ENCODE measurements at places on chromosomes 2 and 18.

- no peak for DNase-seq
Observed at GRCh38 chr2:170816504-170817092, at the start of gene GAD1. GAD1 (plus strand) TSS chr2:170816887; CDS start chr2:170818592, 1,705 bp downstream.

DNA sequence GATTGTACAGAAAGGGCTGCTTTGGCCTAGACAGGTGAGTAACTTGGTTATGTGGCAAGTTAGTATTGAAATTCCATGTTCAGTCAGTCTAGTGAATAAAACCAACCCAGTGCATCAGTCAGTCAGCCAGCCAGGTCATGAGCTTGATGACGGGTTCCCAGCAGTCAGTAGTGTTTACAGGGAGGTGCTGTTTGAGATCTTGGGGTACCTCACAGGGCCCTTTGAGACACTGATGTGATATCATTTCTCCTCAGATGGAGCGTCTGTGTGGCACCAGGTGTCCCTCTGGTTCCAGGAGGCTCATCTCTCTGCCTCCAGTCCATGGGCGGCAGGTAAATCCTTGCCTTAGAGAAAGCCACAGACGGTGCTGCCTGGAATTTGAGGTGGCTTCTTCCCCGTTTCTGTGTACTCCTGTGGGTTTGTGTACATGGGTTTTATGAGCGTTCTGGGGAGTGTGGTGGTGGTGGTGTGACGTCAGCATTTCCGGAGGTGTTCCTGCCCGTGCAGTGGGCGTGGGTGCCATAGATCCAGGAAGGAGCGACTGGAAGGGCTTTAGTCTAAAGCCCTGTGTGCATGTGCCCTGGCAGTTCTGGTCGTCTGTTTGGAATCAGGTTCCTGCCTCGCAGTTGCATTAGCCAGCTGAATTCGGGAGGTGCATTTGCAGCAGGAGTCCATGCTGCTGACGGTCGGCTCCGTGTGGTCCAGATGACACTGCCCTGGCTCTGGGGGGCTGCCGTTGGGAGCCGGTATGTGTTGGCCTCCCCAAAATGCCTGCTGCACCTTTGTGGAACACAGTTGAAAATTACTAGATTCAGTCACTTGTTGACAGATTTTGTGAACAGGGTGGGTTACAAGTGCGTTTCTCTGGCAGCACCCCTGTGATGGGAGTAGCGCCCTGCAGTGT, 2.1 kb downstream of the CTDP1 start:
- no peak for DNase-seq

- DNase-seq, result no peak
Observed at GRCh38 chr18:5704847-5705246, 161.1 kb upstream of the EPB41L3 start.

- no peak for DNase-seq
Observed at GRCh38 chr2:4900861-4901770, 791.1 kb upstream of the SOX11 start.

DNA sequence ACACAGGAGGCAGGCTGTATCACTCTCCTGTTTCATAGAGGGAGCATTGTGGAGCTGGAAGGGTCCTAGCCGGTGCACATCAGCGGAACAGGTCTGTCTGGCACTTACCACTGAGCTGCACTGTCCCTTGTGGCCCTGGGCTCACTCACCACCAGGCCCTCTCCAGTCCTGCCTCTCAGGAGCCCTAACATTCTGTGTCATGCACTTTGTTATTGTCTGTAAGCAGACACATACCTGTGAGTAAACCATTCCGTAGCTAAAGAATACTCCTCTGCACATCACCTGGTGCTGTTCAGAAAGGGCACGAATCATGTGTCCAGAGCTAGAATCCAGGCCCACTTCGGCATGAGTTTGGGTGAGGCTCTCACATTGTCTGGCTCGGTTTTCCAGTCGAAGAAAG, 93.6 kb downstream of the CRIM1 start:
- no peak for DNase-seq

- no peak for DNase-seq
Observed at GRCh38 chr2:221064880-221065279, 507.2 kb downstream of the EPHA4 start.

GRCh38 chr2:240916571-240917008, 10.5 kb downstream of the CROCC2 start:
- peak; percentile 51 for DNase-seq

DNA sequence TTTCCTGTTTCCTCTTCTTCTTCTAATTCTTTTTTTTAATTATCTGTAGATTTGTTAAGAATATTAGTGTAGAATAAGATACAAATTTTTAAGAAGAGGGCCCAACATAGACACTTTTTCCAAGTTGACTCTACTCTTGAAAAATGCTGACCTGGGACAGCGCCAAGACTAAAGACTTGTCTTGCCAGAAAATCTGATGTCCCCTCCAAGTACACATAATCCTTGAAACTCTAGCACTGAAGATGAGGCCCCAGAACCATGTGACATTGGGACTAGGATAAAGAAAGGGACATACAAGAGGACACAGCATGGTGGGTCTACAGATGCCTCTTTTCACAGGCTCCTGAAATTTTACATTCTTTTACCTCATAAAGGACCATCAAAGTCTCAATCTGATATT, 271.6 kb upstream of the SESTD1 start:
- DNase-seq, result no peak

DNA sequence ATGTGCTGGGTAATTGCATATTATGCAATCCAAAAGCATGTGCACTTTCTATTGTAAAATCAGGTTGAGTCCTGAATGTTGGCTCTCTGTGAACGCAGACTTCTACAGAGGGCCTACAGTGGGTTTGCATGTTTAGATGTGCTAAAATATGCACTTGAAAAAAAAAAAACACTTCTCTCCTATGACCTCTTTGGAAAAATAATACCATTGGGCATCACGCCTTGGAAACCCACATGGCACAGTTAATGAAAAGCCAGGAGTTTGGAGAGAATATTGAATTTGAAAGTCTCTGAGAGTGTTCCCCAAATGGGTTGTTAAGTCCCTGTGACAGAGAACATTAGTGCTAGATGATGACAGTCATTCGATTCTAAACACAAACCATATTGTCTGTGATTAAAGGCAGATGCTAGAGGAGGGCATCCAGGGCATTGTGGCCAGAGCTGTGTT, 710.4 kb upstream of the PIK3C3 start:
- DNase-seq, result no peak

GRCh38 chr18:50115095-50115494, 79.9 kb downstream of the MYO5B start:
- no peak for DNase-seq

DNA sequence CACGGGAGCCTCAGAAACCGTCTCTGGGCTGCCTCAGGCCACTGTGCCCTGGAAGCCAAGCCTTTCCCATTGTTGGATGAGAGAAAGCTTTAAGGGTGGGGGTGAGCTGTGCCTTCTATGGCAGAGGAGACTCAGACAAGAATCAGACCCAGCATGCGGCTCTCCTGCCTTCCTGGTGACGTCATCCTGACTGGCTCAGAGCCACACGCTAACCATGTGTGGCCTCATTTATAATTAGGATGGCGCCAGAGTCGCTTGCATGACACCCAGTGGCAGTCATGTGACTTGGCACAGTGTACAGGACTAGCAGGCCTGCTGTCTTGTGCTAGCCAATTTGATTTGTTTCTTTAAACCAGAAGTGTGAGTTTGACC, 99.1 kb downstream of the SH3BP4 start:
- DNase-seq, result peak; percentile 59

- DNase-seq, result no peak
Observed at GRCh38 chr2:181058378-181059269, 78.2 kb downstream of the UBE2E3 start.

DNA sequence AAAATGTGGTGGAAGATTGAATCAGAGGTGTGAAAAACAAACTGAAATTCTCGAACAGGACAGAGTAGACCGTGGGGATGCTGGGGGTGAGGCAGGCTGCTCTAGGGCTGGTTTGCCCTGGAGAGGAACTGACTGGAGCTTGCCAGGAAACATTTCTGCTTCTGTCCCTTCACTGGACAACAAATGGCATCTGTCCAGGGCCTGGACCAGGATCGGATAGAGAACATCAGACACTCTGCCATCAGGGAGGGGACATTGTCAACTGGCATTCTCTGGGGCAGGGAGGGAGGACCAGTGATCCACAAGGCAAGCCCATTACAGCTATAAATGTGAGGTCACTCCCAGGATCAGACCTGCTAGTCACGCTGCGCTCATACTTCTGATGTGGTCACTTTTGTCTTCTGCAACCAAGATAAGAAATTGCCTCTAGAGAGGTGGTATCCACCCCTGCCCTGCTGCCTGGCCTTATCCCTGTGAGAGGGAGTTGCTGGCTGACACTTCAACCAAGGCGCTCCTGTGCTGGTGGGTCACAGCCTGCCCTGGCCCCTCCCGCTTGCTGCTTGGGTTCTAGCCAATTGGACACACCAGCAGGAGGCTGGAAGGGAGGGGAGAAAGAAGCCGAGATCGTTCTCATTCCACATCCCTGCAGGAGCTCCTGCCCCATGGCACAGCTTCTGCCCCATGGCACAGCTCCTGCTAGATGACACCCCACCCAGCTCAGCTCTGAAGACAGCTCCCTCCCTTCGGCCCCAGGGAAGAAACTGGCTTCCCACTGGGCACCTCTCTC, 8.7 kb downstream of the NPPC start:
- DNase-seq, result no peak

GRCh38 chr2:71937396-71937795, 210.3 kb downstream of the CYP26B1 start:
- DNase-seq, result no peak

DNA sequence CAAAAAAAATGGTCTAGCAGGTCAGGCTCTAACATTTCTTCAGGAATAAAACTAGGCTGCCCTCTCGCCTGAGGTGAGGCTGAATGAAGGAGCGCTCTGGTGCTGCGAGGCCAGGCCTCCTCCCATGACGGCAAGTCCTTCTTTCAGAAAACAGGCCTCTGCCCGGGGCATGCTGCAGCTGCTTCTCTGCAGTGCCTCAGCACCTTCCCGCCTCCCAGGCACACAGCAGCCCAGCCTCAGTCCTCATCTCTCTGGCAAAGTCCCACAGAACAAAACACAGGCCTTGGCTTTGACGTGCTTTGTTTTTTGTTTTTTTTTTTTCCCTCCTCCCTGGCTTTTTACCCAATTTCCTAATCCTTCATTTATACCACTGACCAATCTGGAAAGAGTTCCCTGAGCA, 74.8 kb downstream of the BCL11A start:
- DNase-seq, result no peak

DNA sequence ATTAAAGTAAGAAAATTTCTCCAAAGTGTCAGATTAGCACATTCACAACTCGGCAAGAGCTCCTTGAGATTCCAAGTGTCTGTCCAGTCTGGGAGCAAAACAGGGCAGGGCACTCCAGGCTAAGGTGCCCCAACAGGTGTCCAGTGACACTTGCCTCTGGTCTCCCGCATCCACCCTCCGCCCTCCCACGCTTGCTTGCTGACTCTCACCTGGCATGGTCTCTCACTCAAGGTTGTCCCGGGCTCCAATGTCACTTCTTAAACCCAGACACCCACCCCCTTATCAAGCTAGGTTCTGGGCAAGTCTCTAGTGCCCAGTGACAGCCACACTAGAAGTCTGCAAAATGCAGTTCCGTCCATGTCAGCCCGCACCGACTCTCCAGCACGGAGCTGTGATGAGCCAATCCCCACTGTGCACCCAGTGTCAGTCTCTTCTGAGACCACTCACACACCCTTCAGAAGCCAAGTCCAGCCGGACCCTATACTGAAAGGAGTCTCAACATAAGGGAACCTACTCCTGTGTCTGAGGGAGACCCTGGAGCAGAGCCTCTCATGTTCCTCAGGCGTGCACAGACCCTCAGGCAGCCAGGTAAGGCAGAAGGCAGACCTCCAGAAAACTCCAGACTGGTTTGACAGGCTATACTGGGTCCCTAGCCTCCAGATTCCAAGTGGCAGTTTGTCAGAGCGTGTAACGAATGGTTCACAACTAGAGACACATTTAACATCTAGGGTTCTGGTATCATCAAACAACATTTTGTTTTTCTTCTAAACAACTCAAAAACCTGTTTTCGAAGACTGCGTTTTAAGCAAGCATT, 45.6 kb downstream of the HDLBP start:
- DNase-seq, result no peak

- DNase-seq, result no peak
Observed at GRCh38 chr18:11310476-11311086, 161.2 kb upstream of the PIEZO2 start.

- DNase-seq, result no peak
Observed at GRCh38 chr2:24917086-24917485, 3.0 kb downstream of the ADCY3 start.

- DNase-seq, result no peak
Observed at GRCh38 chr2:99660616-99661406, 171.0 kb upstream of the REV1 start.

DNA sequence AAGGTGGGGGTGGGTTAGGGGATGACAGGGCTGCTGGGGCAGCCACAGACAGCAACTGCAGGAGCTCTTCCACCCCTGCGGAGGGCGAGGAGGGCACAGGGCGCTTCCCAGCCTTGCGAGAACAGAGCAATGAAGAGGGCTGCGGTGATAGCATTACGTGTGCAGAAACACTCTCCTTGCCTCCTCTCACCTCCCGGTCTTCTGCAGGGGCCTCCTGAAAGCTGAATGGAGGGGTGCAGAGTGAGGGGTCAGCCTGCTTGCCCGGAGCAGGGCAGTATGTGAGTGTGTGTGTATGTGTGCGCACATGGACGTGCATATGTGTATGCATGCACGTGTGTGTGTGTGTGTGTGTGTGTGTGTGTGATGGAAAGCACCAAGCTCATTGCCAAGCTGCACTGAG, 29.5 kb upstream of the IL1R2 start:
- DNase-seq, result no peak

DNA sequence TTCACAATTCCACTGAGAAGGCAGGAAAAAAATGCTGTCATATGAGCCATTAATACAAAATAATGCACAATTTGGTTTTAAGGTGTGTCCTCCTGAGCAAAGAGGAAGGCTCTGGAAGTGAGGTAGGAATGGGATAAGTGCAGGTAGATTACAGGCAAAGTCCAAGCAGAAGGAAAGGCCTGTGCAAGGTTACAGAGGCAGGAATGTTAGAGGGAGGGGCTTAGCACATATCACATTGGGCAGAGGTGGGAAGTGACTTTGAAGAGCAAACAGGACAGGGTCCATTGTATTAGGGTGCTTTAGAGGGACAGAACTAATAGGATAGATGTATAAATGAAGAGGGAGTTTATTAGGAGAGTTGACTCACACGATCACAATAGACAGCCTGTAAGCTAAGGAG, 14.7 kb upstream of the CLIP4 start:
- DNase-seq, result no peak

DNA sequence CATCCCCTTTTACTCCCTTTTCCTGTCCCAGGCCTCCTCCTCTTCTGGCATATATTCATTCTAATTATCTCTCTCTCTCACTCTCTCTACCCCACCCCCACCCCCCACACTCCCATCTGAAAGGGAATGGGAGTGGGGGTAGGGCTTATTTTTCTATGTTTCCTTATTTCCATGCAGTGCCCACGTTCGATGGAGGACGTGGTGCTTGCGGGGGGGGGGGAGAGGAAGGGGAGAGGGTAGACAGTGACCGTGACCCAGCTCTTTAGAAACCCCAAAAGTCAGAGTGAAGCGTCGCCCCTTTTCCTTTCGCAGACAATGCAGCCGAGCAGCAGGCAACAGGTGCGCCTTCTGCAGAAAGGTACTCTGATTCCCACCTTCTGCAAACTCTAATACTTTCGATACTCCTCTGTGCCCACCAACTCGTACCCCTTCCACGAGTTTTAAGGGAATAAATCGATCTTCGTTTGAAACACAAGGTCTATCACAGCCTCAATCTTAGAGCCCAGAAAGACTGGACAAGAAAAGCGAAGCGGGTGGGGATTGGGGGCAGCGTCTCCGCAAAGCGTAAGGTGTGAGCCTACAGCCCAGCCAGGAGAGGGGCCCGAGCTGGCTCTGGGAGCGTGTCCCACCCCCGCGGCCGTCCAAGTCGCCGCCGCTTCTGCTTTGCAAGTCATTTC, 891 bp upstream of the NR4A2 start:
- no peak for DNase-seq

- no peak for DNase-seq
Observed at GRCh38 chr18:56907771-56908170, 239.1 kb upstream of the BOD1L2 start.

GRCh38 chr2:170298115-170298514, 120.2 kb downstream of the MYO3B start:
- no peak for DNase-seq

Measured in GOT3 (cell line).